ENCODE measurements at places on chromosomes 13 and 19. TPM values are rescaled to one million over a fixed set of nuclear protein-coding genes. Genes with fewer than 3 reads are reported as not detected.

Gene KL
- 0.69 TPM for polyA plus RNA-seq

Gene CPAMD8
- polyA plus RNA-seq = not detected

Gene SULT2B1
- polyA plus RNA-seq = 0.24 TPM

Gene ZNF415
- polyA plus RNA-seq = 56.6 TPM

Gene RUVBL2
- 53.3 TPM for polyA plus RNA-seq

Gene MAG
- 0.22 TPM for polyA plus RNA-seq

Gene CYP4F2
- polyA plus RNA-seq = not detected

Data from Purkinje cell (primary cell).